ENCODE measurements at places on chromosomes 12 and 14.

DNA sequence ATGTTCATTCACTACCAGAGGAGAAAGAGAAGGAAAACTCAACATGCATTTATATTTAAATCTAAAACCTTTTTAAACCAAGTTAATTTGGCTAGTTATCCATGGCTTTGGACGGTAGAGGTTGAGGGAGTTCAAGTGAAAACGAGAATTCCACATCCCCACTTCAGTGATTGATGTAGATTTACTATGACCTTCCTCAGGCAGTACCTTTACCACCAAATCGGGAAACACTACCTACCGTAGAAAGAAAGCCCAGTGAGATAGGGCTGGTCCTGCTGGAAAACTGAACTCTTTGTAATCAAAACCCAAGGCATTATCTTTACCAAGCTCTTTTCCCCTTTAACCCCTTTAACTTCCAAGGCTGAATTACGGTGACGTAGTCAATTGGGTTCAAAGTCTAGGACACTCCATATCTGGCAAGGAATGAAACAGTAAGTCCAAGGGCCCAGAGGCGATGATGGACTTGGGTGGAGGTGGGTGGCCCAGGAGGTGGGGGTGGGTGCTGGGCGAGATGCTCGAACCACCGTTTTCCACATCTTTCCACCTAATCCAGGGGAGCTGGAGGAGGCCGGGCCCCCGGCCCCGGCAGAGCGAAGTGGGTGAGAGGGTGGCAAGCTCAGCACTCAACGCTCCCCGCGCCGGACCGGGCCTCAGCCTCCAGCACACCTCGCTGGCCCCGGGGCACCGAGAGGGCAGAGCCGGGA lies 618 bp downstream of the SEC23A start:
- DNase-seq, result peak; percentile 12

GRCh38 chr14:101228949-101229541 lies 325.5 kb upstream of the RTL1 start:
- DNase-seq, result no peak

DNA sequence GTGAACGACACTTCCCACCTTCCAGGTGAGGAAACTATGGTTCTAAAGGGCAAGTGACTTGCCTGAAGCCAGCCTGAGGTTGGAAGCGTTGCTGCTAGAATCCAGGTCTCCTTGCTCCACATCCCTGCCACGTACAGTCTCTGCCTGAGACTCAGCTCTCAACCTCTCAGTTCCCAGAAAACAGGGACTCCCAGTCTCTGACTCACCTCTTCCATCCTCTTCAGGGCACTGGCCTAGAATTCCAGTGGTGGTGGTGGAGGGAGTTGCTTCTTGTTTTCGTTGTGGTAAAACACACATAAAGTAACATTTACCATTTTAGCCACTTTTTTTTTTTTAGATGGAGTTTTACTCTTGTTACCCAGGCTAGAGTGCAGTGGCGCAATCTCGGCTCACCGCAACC lies 7.3 kb downstream of the GPR68 start:
- DNase-seq, result no peak

GRCh38 chr14:99338313-99338712 lies 66.3 kb upstream of the BCL11B start:
- DNase-seq, result no peak

GRCh38 chr12:20232931-20233675 lies 135.2 kb upstream of the PDE3A start:
- no peak for DNase-seq
